Heart right ventricle (tissue), 16 donors: ENCODE measurements at places on chromosomes 3 and 15.

GRCh38 chr3:64909757-64910467, 222.1 kb upstream of the ADAMTS9 start:
- no peak for DNase-seq

GRCh38 chr3:29515451-29515850, 234.6 kb downstream of the RBMS3 start:
- no peak for DNase-seq

- DNase-seq: no peak
Observed at GRCh38 chr3:139310474-139310933, 33.3 kb upstream of the MRPS22 start.

GRCh38 chr15:85581495-85581894, 201.1 kb downstream of the AKAP13 start:
- peak; percentile 63 for DNase-seq

GRCh38 chr15:74405823-74406222, 27.9 kb downstream of the SEMA7A start:
- no peak for DNase-seq

- DNase-seq: no peak
Observed at GRCh38 chr3:186935133-186935532, 4.8 kb downstream of the ST6GAL1 start.
